ENCODE measurements at places on chromosomes 6 and 20. TPM values are rescaled to one million over a fixed set of nuclear protein-coding genes. Genes with fewer than 3 reads are reported as not detected.

GRCh38 chr6:109342911-109343310, 39.4 kb downstream of the CD164 start:
- DNase-seq, result no peak
- no peak overlapping the region for H3K27ac ChIP-seq
- H3K4me3 ChIP-seq, result no peak overlapping the region
- peaks cover 3% of the 10 kb centered on the region for H3K4me1 ChIP-seq

- H3K4me1 ChIP-seq, result no peaks in the 10 kb centered on the region
- peaks cover 8% of the 10 kb centered on the region for H3K27me3 ChIP-seq
- no peak overlapping the region for H3K27ac ChIP-seq
Observed at GRCh38 chr20:20094410-20094809, 42.1 kb downstream of the CFAP61 start.

GRCh38 chr20:47202733-47203667, 153.5 kb downstream of the ZMYND8 start:
- H3K27ac ChIP-seq, result no peak overlapping the region
- H3K4me3 ChIP-seq, result no peak overlapping the region
- H3K4me1 ChIP-seq, result peaks cover 10% of the 10 kb centered on the region

- no peaks in the 10 kb centered on the region for H3K27me3 ChIP-seq
- no peak for DNase-seq
- H3K4me1 ChIP-seq, result no peaks in the 10 kb centered on the region
- H3K27ac ChIP-seq, result no peak overlapping the region
Observed at GRCh38 chr6:22238861-22239260, 58.0 kb downstream of the PRL start.

- peaks cover 46% of the 10 kb centered on the region for H3K4me1 ChIP-seq
- no peak overlapping the region for H3K4me3 ChIP-seq
- DNase-seq, result no peak
- no peak overlapping the region for H3K27ac ChIP-seq
Observed at GRCh38 chr20:63898882-63899558, 4.1 kb downstream of the DNAJC5 start.

DNA sequence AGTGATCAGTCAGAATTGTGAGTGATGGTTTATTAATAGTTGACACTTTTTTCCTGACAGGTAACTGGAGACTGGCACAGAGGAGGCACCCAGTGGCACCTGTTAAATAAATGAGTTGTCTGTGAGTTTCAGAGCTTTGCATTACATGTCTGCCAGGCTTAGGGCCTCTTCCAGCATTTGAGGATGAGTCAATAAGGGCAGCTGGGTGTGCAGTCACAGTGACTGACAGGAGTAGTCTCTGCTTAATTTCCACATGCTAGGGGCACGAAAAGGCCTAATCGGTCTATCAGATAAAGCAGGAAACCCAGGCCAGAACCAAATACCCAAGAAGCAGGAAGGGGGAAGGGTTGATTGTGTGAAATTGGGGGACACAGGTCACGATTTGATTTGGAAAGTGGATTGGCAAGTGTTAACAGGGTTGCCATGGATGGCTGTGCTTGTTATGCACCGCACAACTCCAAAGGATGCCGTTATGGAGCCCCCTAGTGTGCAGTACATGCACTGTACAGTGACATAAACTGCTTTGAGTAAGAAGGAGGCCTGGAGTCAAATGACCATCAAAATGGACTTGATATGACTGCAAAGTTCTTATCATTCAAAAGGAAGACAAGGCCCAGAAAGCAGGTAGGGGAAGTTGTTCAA, 111.9 kb upstream of the GGTLC1 start:
- H3K27ac ChIP-seq, result no peak overlapping the region
- H3K36me3 ChIP-seq, result no peaks in the 10 kb centered on the region
- H3K27me3 ChIP-seq, result peaks cover 8% of the 10 kb centered on the region

- H3K4me1 ChIP-seq, result peaks cover 2% of the 10 kb centered on the region
- H3K36me3 ChIP-seq, result peaks cover under 1% of the 10 kb centered on the region
- no peak overlapping the region for H3K27ac ChIP-seq
- H3K4me3 ChIP-seq, result no peak overlapping the region
- no peak for DNase-seq
- no peaks in the 10 kb centered on the region for H3K27me3 ChIP-seq
Observed at GRCh38 chr6:108497883-108498282, 62.8 kb upstream of the FOXO3 start.

GRCh38 chr6:169112483-169113320, 140.9 kb downstream of the THBS2 start:
- H3K36me3 ChIP-seq, result no peaks in the 10 kb centered on the region
- no peak for DNase-seq
- H3K4me3 ChIP-seq, result no peak overlapping the region
- H3K27me3 ChIP-seq, result peaks cover 7% of the 10 kb centered on the region

EPB41L1 gene
- not detected for total RNA-seq

ADGB gene
- not detected for total RNA-seq

TFAP2B gene
- not detected for total RNA-seq

HLA-DRB5 gene
- not detected for total RNA-seq

VGLL2 gene
- not detected for total RNA-seq

CPXM1 gene
- 0.31 TPM for total RNA-seq
